ENCODE measurements at places on chromosomes 12 and 14.

DNA sequence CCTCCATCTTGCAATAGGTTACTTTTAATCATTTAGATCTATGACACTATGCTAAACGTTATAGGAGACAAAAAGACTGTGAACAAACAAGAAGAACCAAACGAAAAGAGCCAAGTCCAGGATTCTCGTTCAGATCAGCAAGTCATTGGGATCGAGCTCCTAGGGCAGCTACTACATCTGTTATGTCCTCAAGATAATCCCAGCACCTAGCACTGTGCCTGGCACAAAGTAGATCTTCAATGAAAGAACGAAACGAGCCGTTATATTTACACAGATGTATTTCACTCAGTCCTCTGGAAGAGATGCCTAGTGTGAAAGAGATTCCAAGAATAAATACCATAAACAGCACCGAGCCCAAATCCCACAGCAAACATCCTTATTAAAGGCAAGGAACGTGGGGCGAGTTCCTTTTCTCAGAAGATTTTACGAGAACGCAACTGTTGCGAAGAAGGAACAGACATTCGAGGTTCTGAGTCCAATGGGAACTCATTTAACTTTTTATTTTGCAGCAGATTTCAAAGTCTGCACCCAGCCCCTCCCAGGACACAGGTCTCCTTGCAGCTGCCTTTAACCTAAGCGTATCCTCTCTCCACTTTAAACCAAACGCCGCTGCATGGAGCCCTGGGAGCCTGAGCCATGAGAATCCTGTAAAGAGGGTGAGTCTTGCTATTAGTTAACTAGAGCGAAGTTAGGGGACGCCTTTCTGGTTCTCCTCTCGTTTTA is 544 bp upstream of the TDP1 start:
- DNase-seq = no peak

DNA sequence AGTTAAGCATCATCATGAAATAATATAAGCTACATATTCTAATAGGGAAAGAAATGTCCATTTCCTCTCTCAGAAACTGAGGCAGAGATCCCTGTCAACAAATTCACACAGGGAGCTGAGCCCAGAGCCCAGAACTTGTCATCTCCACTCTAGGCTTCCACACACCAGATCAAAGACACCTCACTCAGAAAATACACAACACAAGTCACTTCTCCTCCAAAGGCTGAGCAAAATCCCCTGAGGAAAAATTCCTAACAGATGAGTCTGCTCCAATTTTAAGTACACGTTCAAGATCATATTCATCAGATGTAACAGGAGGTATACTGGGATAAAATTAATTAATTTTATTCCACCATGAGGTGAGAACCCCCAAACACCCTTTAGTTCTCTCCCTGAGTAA is 227.3 kb downstream of the DPF3 start:
- DNase-seq = no peak

- no peak for DNase-seq
Measured at GRCh38 chr12:13505224-13505623, 308.7 kb downstream of the EMP1 start.

- no peak for DNase-seq
Measured at GRCh38 chr12:9761419-9761781, 699 bp upstream of the CD69 start.

DNA sequence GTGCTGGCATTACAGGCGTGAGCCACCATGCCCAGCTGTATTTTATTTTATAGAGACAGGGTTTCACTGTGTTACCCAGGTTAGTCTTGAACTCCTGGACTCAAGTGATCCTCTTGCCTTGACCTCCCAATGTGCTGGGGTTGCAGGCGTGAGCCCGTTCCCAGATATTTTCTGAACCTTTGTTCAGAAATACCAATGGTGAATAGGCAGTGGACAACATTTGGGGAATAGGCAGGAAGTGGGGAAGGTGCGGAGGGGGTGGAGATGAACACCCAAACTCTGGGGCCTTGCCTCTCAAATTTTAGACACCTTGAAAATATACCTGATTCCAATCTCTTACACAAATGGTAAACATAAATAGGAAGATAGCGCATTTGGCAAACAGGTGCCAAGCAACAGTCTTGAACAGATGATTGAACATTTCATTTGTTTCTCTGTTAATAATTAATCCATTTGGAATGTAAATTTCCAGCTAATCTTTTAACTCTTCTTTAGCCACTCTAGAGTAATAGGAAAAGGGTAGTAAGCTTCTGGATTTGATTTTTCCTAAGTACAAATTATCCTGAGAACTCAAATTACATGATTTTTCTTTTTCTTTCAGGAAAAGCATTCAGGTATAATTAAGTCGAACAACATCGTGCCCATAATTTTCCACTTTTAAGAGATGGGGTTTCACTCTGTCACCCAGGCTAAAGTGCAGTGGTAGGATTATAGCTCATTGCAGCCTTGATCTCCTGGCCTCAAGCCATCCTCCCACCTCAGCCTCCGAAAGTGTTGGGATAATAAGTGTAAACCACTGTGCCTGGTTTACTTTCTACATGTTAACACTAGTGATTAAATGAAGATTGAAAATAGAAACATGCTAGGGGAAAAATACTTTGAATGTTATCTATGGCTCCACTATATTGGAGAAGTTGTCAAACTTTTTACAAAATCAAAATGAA is 22.9 kb upstream of the RNF34 start:
- DNase-seq = no peak

DNA sequence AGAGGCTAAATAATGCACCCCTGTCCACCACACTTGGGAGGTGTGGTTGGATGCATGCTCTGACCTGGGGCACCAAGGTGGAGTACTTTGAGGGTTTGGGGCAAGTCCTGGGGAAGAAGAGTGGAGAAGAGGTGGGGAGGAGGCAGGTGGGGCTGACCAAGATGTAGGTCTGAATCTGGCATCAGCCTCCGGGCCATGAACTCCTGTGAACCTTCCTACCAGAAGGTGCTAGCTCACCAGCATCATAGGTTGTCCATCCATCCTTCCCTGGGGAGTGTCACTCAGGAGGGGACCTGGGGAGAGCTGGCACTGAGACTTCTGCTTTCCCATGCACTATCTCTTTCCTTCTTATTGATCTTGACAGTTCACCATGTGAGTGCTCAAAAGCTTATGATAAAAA is 13.6 kb upstream of the EMP1 start:
- no peak for DNase-seq

GRCh38 chr14:20435582-20436362 is at the start of gene KLHL33:
Gene KLHL33 (minus strand): TSS chr14:20436166. CDS start chr14:20435811, 355 bp downstream.
- no peak for DNase-seq

GRCh38 chr14:74855945-74856344 is 20.0 kb downstream of the PROX2 start:
- DNase-seq = no peak

GRCh38 chr14:94048691-94049624 is 22.8 kb downstream of the OTUB2 start:
- DNase-seq = no peak

DNA sequence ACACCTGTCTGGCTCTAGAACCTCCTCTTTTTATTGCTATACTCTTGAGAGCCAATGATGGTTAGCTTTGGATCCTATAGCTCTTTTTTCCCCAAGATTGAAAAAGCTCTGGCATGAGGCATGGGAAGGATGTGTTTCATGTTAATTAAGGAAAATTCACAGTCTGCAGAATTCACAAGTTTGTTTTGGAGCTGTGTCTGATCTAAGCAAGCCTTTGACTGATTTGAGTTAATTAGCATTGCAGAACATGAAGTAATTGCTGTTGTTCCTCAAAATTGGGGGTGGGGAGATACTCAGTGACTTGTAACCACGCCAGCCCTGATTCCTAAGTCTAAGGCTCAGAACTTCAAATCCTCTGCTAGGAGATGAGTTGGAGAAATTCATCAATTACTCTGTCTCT is 205.0 kb downstream of the SUDS3 start:
- DNase-seq = no peak

GRCh38 chr12:110576504-110576903 is 6.6 kb downstream of the PPTC7 start:
- no peak for DNase-seq

GRCh38 chr12:115160271-115161128 is 476.5 kb upstream of the TBX3 start:
- no peak for DNase-seq

DNA sequence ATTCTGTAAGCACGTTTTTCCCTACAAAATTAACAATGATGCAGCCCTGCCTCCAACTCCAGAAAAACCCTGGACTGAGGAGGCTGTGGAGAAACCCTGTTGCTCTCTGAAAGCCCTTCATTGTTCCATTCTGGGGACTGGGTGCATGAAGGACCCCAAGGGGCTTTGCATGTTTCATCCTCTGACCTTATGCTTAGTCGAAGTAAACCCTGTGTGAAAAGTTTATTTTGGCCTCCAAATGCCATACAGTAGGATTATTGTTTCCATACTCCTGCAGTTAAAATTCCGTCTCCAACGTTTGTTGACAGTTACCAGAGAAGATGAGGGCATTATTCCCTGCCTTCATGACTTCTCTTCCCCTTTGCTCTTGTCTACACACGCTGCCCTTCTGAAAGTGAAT is 46.0 kb downstream of the CKB start:
- DNase-seq = no peak

DNA sequence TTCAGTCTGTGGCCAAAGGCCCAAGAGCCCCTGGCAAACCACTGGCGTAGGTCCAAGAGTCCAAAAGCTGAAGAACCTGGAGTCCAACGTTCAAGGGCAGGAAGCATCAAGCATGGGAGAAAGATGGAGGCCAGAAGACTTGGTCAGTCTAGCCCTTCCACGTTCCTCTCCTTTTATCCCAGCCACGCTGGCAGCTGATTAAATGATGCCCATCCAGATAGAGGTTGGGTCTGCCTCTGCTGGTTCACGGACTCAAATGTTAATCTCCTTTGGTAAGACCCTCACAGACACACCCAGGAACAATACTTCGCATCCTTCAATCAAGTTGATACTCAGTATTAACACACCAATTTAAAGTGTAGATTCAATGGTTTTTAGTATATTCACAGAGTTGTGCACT is 21.1 kb upstream of the OS9 start:
- DNase-seq = no peak

GRCh38 chr14:71415404-71415690 is 508.1 kb downstream of the PCNX1 start:
- DNase-seq = no peak

- no peak for DNase-seq
Measured at GRCh38 chr12:23775208-23775607, 174.3 kb downstream of the SOX5 start.

- no peak for DNase-seq
Measured at GRCh38 chr12:132076711-132077110, 67.4 kb downstream of the DDX51 start.

DNA sequence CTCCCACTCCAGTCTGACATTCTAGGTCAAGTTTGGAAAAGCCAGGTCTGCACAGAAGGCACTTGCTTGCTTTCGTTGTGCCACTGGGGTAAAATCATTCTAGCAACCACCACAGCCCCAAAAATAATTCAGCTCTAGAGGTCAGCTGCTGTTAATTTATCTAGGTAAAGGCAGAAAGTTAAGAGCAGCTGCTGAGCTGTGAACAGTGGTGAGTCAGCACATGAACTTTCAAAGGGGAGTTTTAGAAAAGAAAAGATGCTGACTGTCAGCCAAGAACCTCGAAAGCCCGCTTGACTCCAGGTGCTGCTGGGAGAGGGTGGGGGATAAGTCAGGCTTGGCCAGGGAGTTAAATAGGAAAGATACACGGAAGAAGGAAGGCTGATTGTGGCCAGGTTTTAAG is 12.7 kb downstream of the CCDC197 start:
- peak; percentile 56 for DNase-seq

DNA sequence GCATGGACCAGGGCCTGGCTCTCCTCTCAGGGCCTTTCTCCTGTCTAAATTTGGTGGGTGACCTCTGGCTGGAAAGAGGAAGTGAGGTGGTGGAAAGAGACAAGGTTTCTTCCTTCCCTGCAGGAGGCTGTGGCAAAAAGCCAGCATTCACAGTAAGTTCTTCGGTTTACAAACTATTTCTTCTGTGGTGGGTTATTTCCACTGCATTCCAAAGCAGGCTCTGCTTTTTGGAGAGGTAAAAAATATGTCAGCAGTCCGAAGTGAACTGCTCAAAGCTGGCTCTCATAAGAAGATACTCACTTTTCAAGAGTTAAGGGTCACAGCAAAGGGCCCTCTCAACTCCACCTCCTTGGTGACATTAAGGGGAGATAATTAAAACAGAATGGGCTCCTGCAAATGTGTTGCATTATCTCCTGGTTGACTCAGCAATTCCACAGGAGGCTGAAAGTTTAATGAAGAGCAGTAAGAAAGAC is 48.9 kb upstream of the POC1B start:
- peak; percentile 23 for DNase-seq

- no peak for DNase-seq
Measured at GRCh38 chr12:57609101-57609780, 2.0 kb upstream of the ARHGEF25 start.

DNA sequence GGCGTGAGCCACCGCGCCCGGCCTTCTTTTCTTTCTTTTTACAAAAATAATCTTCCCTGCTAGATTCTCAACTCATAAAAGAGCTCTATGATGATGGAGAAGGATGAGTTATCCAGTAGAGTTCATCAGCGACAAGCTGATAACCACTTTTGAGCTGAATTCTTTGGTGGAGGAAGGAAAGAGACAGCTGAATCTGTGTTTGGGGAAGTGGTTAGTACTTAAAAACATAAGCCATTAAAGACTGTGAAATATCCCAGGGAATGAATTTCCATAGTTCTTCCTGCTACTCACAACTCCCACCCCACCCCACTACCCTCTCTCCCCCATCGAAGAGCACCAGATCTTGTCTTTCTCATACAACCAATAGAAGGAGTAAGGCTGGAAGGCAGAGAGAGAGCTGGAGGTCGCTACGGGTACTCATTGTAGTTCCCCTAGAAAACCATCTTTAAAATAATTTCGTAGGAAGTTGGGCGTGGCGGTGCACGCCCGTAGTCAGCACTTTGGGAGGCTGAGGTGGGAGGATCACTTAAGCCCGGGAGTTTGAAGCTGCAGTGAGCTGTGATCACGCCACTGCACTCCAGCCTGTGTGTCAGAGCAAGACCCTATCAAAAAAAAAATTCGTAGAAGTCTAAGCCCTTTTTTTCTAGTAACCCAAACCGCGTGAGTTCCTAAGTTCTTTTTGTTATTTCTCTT is 647 bp upstream of the ESPL1 start:
- no peak for DNase-seq

DNA sequence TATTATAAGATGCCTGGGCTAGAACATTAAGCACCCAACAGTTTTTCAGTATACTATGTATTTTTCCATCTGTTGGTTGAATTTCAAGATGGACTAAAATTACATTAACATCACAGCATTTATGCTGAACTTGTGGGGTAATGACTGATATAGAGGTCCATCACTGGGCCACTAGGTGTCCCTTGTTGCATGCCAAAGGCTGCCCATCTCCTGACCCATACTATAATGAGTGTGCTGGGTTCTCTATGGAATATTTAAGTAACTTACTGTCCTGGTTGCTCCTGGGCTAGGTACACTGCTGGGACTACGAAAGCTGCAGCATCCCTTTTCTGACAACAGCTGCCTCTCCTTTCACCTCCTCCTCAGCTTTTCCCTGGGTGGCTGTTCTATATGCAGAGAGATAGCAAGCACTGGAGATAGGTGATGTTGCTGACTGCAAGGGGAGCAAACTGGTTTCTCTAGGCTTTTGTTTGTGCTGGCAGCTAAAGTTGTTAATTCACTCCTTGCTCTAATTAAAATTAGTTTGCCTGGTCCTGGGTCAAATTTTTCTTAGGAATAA is 138.6 kb upstream of the TRHDE start:
- DNase-seq = no peak
